ENCODE measurements at places on chromosomes 7 and 10. TPM values are rescaled to one million over a fixed set of nuclear protein-coding genes. Genes with fewer than 3 reads are reported as not detected.
A peak's percentile ranks its signal among the peaks of the same experiment; 100 is the strongest.

GRCh38 chr7:1679326-1679965, 9.4 kb downstream of the ELFN1 start:
- no peak for DNase-seq

DNA sequence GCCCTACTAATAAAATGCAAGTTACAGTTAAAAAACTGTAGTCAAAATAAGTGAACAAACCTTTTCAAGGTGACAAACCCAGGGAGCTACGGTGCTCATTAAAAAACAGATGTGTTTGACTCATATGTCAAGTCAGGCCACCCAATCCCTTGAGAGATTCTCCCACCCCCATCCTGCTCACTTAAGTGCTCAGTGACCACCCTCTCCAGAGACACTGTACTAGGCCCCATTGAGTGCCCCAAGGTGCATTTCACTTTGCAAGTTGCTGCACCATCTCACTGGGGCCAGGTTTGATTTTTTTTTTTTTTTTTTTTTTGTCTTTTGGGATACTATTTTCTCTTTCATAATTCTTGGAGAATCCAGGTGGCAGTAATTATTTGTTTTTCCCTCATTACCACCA, 1.9 kb downstream of the ERV3-1 start:
- DNase-seq = no peak

DNA sequence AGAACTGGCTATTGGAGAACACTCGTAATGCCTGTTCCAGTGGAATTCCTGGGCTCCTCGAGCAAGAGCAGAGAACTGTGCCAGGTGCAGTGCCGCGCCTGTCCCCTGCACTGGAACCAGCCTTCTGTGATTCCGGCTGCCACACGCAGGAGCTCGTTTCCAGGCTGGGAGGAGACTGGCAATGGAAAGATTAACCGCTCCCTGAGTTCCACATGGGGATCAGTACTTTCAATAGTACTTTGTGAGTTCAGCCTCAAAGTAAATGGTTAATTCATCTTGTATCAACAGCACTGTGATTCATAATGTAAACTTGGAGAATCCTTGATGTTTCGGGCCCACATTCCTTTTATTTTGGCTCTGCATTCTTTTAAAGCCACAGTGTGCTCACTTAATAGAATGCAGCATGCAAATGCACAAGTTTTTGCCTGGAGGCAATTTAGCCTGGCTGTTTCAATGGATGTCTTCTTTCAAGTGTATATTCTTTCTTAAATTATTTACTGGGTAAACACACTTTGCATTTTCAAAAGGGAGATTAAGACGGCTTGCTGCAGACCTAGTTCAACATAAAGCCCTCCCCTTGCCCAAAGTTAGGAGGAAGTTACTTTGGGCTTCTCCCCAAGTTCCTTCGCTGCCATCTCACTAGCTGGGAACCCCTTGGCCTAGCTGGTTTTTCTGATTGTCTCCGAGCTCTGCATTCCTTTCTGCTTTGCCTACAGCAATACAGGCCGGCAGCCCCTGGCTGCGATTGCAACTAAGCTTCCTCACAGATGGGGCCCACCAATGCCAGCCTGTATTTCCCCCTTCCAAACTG, 138.1 kb upstream of the TCF7L2 start:
- peak; percentile 34 for DNase-seq

- no peak for DNase-seq
Observed at GRCh38 chr7:28749638-28750037, 208.5 kb downstream of the TRIL start.

- DNase-seq = no peak
Observed at GRCh38 chr7:76282344-76283253, 19.9 kb upstream of the HSPB1 start.

DNA sequence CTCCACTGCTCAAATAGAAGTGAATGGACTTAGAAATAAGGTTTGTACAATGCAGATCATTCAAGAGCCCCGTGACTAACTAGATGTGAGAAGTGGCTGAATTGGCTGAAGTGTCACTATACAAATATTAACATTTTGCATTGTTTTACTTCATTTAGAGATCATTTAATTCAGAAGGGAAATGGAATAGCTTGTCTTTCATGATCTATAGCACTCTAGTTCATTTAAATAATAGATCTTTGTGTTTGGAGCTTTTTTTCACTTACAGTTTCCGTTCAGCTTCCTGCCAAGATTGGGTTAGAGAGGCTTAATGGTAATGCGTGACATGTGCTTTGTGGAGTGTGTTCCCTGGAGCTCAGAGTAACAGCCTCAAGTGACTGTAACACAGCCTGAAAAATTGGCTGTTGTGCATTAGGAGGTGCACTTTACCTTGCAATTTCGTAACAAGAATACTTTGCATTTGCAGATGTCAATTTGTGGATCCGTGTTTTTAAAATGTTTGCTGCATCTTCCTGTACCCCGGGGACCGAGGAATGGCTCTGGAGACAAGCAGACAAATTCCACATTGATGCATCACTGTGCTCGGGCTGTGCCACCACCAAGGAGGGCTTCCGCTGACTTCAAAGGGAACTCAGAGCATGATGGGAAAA, 170.3 kb downstream of the NRP1 start:
- no peak for DNase-seq

GRCh38 chr10:102646610-102647442, 2.5 kb downstream of the TRIM8 start:
- no peak for DNase-seq

- no peak for DNase-seq
Observed at GRCh38 chr10:130857631-130858295, 453.8 kb downstream of the TCERG1L start.

GRCh38 chr10:81871558-81871957, 3.4 kb upstream of the NRG3 start:
- DNase-seq = no peak

- no peak for DNase-seq
Observed at GRCh38 chr10:103501186-103501585, 7.7 kb downstream of the NEURL1 start.

GRCh38 chr7:108235451-108236061, 105.4 kb upstream of the LAMB4 start:
- DNase-seq = no peak

The TRIL gene
- 17.5 TPM for total RNA-seq

The MRC1 gene
- 3.7 TPM for total RNA-seq

Measured in frontal cortex (tissue), 4 donors.